ENCODE measurements at places on chromosomes 1 and 21. TPM values are rescaled to one million over a fixed set of nuclear protein-coding genes. Genes with fewer than 3 reads are reported as not detected.

GRCh38 chr1:229669333-229669732 is 43.3 kb downstream of the URB2 start:
- no peaks in the 10 kb centered on the region for H3K36me3 ChIP-seq
- peaks cover under 1% of the 10 kb centered on the region for H3K4me1 ChIP-seq

DNA sequence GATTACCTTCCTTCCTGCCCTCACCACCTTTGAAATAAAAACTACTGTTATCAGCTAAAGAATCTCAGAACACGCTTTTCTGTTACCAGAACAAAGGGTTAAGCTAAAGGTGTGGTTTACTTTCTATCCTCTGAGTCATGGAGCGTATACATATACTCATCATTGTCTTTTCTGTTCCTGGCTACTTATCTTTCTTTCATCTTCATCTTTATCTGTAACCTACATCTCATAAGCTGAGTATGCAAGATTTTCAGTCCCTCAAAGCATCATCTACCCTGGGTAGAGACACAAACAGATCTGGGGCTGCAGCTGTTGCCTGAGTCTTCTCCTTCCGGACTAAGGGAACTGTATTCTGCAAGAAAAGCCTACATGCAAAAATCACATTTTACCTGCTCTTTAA is 75.6 kb downstream of the LMO4 start:
- H3K27ac ChIP-seq = no peak overlapping the region
- H3K27me3 ChIP-seq = no peaks in the 10 kb centered on the region
- no peaks in the 10 kb centered on the region for H3K36me3 ChIP-seq
- H3K4me1 ChIP-seq = peaks cover 3% of the 10 kb centered on the region

- no peak for DNase-seq
- no peak overlapping the region for H3K27ac ChIP-seq
- no peak overlapping the region for H3K4me3 ChIP-seq
- no peaks in the 10 kb centered on the region for H3K36me3 ChIP-seq
Observed at GRCh38 chr21:46054451-46054881, 43.4 kb upstream of the COL6A2 start.

DNA sequence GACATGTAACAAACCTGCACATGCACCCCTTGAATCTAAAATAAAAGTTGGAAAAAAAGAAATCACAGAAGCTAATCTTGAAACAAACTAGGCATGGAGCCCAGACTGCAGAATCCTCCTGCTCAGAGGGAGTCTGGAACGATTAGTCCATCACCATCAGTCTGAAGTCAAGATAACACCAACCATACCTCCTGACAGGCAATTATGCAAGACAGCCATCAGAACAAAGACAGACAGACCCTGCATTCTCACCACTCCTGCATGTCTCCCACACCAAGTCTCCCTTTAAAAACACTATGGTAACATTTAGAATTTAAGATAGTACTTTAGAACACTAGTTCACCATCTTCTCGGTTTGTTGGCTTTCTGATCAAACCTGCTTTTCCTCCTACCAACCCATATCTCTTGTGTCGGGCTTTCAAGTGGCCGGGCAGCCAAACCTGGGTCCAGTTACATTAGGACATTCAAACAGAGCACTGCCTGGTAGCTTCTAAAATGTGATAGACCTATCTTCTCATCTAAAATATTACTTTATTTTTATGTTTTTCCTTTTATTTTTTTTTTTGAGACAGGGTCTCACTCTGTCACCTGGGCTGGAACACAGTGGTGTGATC is 10.1 kb downstream of the YARS1 start:
- H3K36me3 ChIP-seq = peaks cover 18% of the 10 kb centered on the region
- H3K4me1 ChIP-seq = peaks cover 6% of the 10 kb centered on the region
- no peaks in the 10 kb centered on the region for H3K27me3 ChIP-seq

- H3K4me1 ChIP-seq = peaks cover 33% of the 10 kb centered on the region
- H3K27me3 ChIP-seq = no peaks in the 10 kb centered on the region
- no peak for DNase-seq
Observed at GRCh38 chr1:160682983-160683865, 28.4 kb downstream of the CD48 start.

DNA sequence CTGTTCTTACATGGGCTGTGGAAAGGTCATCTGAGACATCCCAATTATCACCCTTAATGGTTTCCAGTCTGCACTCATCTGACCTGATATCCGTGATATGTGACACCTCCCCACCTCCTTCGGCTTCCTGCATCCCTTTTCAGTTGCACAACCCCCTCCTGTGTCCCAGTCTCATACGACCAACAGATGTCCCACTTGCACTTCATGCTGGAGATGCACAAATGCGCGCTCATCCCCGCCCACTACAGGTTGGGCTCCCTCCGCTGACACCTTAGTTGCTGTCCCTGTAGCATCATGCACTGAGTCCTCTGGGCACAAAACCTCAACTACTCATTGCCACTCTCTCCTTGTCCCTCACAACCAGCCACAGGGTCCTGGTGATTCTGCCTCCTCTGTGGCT is 94.4 kb downstream of the MIS18A start:
- no peak overlapping the region for H3K27ac ChIP-seq
- H3K36me3 ChIP-seq = no peaks in the 10 kb centered on the region
- H3K4me1 ChIP-seq = no peaks in the 10 kb centered on the region
- no peak overlapping the region for H3K4me3 ChIP-seq

DNA sequence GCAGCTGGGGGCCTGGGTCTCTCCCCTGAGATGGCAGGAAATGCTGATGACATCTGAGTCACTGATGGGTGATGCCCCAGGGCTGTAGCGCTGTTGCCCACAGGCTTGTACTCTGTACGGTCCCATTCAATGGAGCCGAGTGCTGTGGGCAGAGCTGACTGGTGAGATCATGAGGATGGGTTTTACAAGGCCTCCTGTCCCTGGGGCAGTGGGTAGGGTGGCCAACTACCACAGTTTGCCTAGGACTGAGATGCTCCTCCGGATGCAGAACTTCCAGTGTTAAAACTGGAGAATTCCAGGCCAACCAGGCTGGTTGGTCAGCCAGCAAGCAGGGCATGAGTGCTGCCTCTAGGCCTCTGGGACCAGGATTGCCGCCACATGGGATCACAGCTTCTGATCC is 9.2 kb downstream of the PHLDA3 start:
- H3K36me3 ChIP-seq = no peaks in the 10 kb centered on the region

GRCh38 chr1:189859385-189859977 is 618.2 kb downstream of the BRINP3 start:
- no peak for DNase-seq
- no peaks in the 10 kb centered on the region for H3K27me3 ChIP-seq
- no peaks in the 10 kb centered on the region for H3K36me3 ChIP-seq
- no peak overlapping the region for H3K27ac ChIP-seq
- H3K4me1 ChIP-seq = no peaks in the 10 kb centered on the region
- H3K4me3 ChIP-seq = no peak overlapping the region

DNA sequence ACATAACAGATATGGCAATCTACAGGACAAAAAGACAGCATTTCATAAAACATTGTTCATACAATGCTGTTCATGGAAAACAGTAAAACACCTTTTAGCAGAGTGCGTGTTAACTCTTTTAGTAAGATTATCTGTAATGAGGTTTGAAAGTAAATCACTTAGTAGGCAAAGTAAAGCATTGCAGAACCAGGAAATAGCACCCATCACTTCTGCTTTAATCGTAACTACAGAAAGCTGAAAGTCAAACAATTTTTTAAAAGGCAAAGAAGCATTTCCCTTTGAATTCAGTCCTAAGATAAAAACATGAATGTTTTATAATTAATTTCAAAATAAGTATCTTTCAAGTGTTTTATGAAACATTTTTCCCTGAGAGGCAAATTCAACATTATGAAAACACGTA is 63.3 kb upstream of the RNF11 start:
- no peaks in the 10 kb centered on the region for H3K27me3 ChIP-seq
- H3K4me1 ChIP-seq = peaks cover 3% of the 10 kb centered on the region
- H3K4me3 ChIP-seq = no peak overlapping the region

DNA sequence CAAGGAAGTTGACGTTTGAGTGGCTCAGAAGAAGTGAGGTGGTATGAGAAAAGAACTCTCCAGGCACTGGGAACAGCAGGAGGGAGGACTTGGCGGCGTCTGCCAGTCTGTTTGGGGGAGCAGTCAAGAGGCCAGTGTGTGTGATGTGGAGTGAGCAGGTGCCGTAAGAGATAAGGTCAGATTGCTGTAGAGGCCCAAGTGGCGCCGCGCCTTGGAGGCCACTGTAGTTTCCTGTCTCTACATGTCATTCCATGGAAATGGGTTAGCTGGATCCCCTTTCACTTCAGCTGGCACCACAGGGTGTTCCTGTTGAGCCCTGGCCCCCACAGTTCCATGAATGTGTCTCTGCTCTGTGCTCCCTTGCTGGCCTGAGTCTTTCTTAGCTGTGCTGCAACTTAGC is 35.5 kb upstream of the PTPRF start:
- DNase-seq = no peak
- peaks cover 1% of the 10 kb centered on the region for H3K27me3 ChIP-seq
- no peak overlapping the region for H3K4me3 ChIP-seq
- no peak overlapping the region for H3K27ac ChIP-seq

- H3K4me1 ChIP-seq = peaks cover 14% of the 10 kb centered on the region
- H3K36me3 ChIP-seq = no peaks in the 10 kb centered on the region
- no peak overlapping the region for H3K4me3 ChIP-seq
- DNase-seq = no peak
- no peak overlapping the region for H3K27ac ChIP-seq
Observed at GRCh38 chr1:229372251-229372650, 29.4 kb upstream of the CCSAP start.

DNA sequence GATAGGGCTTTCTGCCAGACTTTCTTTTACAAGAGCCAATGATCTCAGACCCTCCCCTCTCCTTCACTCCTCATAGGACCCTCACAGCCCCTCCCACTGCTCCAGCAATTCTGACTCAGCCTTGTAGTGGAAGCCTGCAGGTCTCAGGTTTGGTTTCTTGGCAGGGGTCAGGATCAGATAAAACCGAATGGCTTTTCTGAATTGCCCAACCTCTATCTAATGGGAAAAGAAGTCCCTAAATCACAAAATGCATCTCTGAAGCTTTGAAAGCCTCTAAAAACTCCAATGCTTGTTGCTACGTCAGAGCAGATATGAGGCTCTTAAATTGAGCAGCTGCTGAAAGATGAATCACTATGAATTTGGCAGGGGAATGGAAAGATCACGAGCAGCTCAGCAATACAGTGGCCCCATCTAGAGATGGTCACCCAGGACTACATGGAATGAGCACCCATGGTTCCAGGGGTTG is 74.5 kb downstream of the NID1 start:
- H3K27me3 ChIP-seq = no peaks in the 10 kb centered on the region
- no peak overlapping the region for H3K4me3 ChIP-seq
- DNase-seq = no peak
- H3K36me3 ChIP-seq = no peaks in the 10 kb centered on the region

DNA sequence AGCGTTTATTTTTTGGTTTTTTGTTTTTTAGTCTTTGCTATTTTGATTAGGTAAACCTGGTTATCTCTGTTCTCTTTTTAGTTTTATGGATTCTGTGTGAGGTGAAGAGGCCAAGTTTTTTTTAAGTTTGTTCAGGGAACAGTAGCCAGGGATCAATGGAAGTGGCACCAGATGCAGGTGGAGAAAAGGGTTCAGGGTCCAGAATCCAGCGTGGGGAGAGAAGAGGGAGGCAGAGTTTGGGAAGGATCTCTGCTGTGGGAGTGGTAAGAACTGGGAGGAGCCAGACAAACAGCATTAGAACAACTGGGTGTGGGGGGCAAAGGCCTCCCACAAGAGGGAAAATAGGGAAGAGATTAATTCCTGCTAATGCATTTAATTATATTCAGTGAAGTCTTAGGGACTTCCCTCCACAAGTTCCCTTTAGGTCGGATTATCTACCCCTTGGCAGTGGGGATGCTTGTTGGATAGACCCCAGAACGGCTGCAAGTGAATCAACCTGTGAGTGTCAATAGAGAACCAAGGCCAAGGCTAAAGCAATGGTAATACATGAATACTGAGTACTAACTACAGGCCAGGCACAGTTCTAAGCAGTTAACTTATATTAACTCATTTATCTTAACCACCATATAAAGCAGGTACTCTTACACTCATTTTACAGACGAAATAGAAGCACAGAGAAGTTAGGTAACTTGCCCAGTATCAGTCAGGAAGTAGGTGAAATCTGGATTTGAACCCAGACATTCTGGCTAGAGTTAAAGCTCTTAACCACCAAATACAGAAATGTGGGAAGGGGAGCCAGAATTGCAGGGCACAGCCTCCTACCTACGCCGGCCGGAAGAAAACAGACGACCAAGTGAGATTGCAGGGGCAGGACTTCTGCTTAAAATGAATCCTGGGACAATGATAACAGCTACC is 498 bp downstream of the GNAT2 start:
- peak overlapping the region; percentile 72 for H3K27ac ChIP-seq
- H3K4me3 ChIP-seq = peak overlapping the region; percentile 85
- peaks cover 33% of the 10 kb centered on the region for H3K4me1 ChIP-seq
- DNase-seq = no peak

Gene PLCH2
- 0.62 TPM for total RNA-seq
